ENCODE measurements at places on chromosomes 5 and 9. TPM values are rescaled to one million over a fixed set of nuclear protein-coding genes. Genes with fewer than 3 reads are reported as not detected.

Gene EGFLAM
- total RNA-seq: 2.5 TPM

DNA sequence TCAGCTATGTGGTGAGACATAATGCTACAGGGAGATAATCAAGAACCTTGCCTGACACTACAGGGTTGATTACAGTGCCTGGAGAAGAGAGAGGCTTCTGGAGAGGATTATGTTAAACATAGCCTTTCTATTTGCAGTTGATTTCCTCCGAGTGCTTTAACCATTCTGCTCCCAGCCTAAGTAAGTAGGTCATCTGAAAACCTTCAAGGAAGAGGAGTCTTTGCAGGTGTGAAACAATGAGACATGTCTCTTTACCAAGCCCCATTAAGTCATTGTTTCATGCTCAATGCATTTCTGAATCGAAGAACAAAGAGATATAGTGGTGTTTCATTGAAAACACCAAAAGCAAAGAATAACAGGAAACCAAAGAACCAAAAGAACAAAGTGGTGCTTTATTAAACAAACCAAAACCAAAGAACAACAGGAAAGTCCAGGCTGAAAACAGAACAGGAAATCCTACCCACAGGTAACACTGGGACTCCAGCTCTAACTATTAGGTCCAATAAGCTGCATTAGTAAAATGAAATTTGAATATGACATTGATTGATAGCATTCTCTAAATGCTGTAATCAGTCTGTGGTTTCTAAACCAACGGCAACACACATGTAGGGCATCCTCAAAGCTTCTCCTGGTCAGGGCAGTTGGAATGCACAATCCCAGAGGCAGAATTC, 113.3 kb upstream of the SPATA31D4 start:
- DNase-seq: no peak

DNA sequence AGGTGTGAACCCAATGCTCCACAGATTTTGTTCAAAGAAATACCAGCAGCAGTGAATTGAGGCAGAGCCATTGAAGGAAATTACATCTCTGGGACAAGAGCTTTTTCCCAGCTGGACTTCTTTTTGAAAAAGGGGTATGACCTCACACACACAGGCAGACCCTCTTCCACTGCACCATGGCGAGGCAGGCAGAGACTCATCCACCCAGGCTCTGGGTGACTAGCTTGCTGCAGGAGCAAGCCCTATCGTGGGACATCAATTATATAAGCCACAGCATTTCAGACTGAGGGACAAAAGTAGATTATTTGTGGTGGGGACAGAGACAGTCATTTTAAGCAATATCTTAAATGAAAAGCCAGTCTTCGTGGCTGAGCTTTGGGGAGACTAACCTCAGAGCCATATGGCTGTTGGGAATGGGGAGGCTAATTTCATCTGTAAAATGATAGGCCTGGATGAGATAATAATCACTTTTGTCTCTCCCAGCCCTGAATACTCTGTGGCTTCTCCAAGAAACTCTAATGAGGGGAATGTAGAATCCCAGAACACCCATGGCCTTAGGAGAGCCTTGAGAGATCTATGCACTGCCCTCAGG, 113.1 kb upstream of the TNC start:
- DNase-seq: no peak

GRCh38 chr9:68852941-68853340, 147.9 kb downstream of the PIP5K1B start:
- DNase-seq: no peak

DNA sequence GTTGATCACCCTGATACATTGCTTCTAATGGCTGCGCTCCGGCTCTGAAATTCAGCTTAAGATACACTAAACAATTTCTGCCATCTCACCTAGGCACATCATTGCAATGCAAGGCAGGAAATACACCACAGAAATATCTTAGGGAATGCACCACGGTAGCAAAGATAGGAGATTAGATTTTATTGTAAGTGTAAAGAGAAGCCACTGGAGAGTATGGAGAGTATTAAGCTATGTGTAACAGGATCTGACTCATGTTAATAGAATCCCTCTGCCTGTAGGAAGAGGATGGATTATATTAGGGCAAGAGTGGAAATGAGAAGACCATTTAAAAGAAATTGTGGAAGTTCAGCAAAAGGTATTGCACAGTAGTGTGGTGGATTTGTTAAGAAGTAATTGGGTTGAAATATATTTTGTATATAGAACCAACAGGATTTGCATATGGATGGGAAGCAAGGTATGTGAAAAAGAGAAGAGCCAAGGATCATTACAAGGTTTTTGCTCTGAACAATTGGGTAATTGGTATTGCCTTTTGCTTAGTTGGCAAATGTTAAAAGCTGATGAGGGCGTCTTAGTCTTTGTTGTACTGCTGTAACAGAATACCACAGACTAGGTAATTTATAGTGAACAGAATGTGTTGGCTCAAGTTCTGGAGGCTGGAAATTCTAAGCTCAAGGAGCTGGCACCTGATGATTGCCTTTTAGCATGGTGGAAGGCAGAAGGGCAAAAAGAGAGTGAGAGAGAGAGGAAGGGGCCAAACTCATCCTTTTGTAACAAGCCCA, 636.1 kb downstream of the PSAT1 start:
- DNase-seq: no peak

DNA sequence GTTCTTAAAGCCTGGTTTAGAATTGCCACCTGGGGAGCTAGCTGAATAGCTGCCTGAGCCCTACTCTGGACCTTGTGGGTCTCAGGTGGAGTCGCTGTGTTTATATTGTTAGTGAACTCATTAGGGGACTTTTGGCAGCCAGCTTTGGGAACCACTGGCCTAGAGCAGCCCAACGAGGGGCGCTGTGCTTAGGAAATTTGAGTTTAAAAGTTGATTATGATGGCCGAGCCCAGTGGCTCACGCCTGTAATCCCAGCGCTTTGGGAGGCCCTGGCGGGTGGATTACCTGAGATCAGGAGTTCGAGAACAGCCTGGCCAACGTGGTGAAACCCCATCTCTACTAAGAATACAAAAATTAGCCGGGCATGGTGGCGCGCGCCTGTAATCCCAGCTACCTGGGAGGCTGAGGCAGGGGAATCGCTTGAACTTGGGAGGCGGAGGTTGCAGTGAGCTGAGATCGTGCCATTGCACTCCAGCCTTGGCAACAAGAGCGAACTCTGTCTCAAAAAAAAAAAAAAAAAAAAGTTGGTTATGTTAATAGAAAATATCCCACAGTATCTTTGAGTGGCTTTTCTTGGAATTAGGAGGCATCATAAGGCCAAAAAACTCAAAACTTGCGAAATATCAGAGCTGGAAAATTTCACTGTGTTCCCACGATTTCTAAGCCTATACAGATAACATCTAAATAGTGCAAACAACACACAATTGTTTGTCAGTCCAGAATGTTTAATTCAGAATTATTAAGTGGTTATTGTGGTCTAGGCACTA, 809 bp downstream of the MCCC2 start:
- DNase-seq: peak; percentile 63

- DNase-seq: no peak
Observed at GRCh38 chr5:149799965-149800516, 69.9 kb downstream of the PPARGC1B start.

DNA sequence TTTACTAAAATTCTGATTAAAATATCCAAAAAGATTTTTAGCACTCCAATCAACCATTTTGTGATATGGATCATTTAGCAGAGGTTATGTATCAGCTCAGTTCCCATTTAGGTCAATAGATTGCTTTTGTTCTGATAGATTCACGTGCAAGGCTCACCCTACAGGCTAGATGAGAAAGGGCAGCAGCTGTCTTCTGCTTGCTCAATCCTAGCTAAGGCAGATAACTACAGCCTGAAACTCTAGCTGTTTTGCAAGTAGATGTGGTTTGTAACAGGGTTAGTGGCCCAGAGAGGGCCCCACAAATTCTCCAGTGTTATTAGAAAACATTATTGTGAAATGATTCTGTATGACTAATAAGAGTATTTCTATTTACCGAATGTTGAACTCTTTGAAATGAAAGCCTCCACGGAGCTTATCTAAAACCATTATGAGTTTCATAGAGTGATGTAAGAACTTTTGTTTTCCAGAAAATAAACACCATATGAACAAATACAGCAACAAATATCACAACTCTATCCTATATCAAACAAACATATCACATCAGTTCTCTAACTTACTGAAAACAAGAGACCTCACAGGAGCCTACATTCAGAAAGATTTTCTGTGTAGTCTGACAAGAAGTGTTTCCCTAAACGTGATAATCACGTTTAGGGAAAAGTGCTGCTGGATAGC, 841.9 kb upstream of the ACO1 start:
- DNase-seq: peak; percentile 14

- no peak for DNase-seq
Observed at GRCh38 chr9:128727640-128728248, 3.8 kb upstream of the ZDHHC12 start.

DNA sequence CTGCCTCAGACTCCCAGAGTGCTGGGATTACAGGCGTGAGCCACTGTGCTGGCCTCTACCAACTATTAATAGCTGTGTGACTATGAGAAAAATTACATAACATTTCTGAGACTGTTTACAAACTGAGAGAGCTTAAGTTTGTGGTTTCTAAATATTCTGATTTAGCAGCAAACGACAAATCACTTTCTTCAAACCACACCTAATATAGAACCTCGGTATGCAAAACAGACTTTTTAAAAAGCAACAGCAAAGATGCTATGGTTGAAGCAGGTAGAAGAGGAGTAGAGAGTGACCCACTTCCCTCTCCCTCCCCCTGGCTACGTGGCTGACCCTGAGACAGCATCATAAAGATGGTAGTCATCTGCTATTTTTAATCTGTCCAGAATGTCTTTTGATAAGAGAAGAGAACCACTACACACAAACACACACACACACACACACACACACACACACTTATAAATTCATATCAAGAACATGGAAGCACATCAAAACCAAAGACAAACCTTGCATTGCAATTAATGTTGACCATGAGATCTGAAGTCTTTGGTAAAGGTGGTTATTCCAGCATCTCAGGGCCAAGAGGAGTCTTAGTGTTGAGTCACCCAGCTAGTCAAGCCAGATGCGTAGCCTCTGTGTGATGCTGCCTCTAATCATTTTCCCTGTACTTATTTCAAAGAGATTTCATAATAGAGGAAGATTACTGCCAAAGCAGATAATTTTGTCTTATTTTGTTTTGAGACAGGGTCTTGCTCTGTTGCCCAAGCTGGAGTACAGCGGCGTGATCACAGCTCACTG, 58.1 kb upstream of the TMEM215 start:
- DNase-seq: no peak

Measured in right cardiac atrium (tissue), 5 donors.